Gastroesophageal sphincter (tissue), 4 donors: ENCODE measurements at places on chromosomes 13 and 19.

GRCh38 chr19:5339198-5339949 lies 1.2 kb downstream of the PTPRS start:
- ATAC-seq = no peak

DNA sequence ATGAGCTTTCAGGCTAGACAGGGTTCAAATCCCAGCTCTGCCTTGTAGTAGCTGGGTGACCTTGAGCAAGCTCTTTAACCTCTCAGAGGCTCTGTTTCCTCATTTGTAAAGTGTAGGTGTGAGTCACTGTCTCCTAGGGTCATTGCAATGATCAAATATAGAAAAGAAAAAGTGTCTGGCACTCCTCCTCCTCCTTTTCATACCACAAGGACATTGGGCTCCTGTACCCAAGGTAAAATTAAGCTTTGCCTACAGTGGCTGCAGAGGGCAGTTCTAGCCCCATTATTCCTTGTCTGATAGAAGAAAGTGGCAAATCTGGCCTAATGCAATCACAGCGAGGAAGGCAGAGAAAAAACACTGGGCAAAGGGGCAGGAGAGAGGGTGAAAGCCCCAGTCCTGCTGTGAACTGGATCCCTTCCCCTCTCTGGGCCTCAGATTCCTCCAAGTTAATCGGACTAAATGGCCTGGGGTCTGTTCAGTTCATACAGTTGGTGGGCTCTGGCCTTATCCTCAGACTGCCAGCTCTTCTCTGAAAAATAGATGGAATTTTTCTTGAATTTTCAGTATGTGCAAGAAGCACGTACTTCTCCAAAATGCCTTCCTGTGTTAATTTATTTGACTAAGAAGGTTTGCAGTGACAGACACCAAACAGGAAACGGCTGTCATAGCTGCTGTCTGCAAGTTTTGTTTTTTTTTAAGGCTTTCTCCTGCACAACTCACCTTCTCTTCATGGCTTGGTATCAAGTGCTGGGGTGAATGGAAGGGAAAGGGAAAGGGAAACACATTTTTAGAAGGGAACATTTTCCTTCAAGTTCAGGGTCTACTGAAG lies 35.3 kb downstream of the RGCC start:
- no peak for ATAC-seq

DNA sequence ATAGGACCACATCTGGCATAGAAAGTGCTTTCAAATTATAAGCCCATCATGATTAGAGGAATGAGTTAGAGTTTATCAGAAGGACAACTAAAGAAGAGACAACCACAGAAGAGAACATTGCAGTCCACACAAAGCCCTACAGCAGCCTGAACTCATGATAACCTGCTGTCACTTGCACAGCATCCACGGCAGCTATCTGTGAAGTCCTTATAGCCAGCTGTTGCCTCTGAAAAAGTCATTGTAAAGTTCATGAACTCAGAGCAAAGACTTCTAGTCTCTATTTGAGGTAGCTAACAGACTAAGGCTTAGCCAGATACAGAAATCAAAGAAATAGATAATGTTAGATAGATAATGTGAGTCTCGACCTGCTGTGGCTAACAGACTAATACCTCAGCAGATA lies 450.0 kb downstream of the KLF5 start:
- no peak for ATAC-seq

GRCh38 chr13:96238241-96238640 lies 148.3 kb downstream of the HS6ST3 start:
- ATAC-seq = no peak

- no peak for ATAC-seq
These were observed 47.5 kb downstream of the ATP11A start for GRCh38 chr13:112737294-112737693.

- no peak for ATAC-seq
These were observed 927 bp upstream of the SDHAF1 start for GRCh38 chr19:35993923-35994598.

DNA sequence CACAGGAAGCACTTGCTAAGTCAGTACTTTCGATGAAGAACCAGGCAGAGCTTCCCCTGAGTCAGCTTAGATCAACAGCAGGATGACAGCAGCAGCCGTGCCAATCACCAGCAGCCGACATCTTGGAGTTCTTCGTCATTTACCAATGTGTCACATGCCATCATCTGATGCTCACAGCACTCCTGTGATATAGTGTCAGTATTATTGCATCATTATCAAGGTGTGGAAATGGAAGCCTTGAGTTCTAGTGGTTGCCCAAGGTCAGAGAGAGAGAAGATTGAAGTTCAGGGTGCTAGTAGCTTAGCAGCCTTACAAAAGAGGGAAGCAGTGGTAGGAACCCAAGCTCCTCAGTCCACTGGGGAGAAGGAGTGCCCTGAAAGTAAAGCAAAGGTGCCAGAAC lies 331.5 kb downstream of the ZNF536 start:
- ATAC-seq = no peak

- ATAC-seq = no peak
These were observed 19.7 kb upstream of the CPB2 start for GRCh38 chr13:46124531-46124966.

GRCh38 chr13:95647321-95647720 lies 2.8 kb upstream of the DZIP1 start:
- no peak for ATAC-seq

DNA sequence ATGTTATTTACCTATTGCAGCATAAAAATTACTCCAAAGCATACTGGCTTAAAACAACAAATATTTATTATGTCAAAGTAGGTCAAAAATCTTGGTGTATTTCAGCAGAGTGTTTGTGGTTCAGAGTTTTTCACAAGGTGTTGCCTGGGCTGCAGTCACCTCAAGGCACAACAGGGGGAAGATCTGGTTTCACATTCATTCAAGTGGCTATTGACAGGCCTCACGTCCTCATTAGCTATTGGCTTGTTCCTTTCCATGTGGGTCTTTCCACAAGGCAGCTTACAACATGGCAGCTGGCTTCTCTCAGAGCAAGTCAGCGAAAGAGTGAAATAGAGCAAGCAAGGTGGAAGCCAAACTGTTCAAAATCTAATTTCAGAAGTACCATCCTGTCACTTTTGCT lies 602.9 kb downstream of the OLFM4 start:
- ATAC-seq = no peak

- ATAC-seq = no peak
These were observed 1.1 kb downstream of the TPT1 start for GRCh38 chr13:45339867-45340266.

- ATAC-seq = peak; percentile 76
These were observed 6.4 kb downstream of the C19orf47 start for GRCh38 chr19:40341601-40342482.

- no peak for ATAC-seq
These were observed 17.5 kb downstream of the MCF2L start for GRCh38 chr13:112986470-112986869.

GRCh38 chr19:45404557-45405434 lies at the start of gene PPP1R13L:
PPP1R13L (minus strand) TSS chr19:45405069; CDS start chr19:45398318, 6,751 bp downstream.
- ATAC-seq = peak; percentile 55

- no peak for ATAC-seq
These were observed 5.0 kb upstream of the JUNB start for GRCh38 chr19:12786141-12786870.

GRCh38 chr13:56864451-56864850 lies 276.3 kb upstream of the PRR20A start:
- no peak for ATAC-seq

- ATAC-seq = no peak
These were observed 7.8 kb upstream of the LYPD5 start for GRCh38 chr19:43809762-43810696.

DNA sequence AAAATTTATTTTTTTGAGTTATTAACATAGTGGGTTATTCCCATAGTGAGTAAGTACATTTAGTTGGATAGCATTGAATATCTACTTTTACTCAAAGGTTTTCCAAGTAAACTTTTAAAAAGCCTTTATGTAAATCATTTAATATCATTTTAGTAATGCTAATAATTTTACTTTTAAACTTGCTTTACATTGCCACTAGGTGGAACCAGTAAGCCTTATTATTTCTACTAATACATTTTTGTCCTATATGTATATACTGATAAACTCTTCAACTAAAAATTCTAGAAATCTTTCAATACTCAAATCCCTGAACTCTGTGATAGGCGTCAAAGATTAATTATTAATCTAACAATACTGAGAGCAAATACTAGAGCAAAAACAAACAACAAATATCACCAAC lies 1709.2 kb upstream of the PCDH20 start:
- no peak for ATAC-seq

DNA sequence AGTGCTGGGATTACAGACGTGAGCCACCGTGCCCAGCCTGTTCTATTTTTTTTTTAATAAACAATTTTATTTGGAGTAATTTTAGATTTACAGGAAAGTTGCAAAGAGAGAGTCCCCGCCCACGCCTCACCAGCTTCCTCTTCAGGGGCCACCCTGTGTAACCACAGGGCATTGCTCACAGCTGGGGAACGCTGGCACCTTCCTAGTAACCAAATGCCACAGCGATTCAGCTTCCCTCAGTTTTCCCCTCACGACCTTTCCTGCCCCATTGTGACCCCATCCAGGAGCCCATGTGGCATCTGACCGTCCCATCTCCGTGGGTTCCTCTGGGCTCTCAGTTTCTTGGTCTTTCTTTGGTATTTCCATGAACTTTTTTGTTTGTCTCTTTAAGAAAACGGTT lies 83.9 kb downstream of the GNG7 start:
- ATAC-seq = peak; percentile 61

GRCh38 chr13:72754111-72754510 lies 26.4 kb downstream of the BORA start:
- no peak for ATAC-seq

- no peak for ATAC-seq
These were observed 504 bp upstream of the VWA8 start for GRCh38 chr13:41961466-41961760.

DNA sequence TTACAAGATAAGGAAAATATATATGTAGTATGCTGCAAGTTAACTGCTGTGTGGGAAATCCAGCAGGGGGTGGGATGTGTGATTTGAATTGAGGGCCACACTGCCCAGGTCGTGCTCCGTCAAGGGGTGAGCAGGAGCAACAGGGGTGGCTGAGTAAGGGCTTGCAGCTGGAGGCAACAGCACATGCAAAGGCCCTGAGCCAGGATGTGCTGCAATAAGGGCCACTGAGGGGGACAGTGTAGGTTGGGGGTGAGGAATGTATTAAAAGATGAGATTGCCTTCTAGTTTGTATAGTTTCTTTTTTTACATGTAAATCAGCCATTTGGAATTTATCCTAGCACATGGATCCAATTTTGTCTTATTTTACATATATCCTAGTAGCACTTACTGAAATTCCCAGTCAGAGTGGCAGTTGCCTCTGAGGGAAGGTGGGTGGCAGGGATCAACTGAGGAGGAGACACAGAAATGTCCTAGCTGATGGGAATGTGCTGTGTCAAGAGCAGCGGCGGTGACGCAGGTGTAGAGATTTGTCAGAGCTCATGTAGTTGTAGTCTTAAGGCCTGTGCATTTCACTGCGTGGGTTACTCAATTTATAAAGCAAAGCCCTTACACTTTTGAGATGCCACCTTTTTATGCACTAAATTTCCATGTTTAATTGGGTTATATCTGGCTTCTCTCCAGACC lies 5.4 kb upstream of the RBM42 start:
- ATAC-seq = no peak

- ATAC-seq = no peak
These were observed 207.8 kb downstream of the RFC3 start for GRCh38 chr13:34025746-34026145.

GRCh38 chr19:6947745-6948144 lies 60.4 kb downstream of the ADGRE1 start:
- ATAC-seq = no peak

DNA sequence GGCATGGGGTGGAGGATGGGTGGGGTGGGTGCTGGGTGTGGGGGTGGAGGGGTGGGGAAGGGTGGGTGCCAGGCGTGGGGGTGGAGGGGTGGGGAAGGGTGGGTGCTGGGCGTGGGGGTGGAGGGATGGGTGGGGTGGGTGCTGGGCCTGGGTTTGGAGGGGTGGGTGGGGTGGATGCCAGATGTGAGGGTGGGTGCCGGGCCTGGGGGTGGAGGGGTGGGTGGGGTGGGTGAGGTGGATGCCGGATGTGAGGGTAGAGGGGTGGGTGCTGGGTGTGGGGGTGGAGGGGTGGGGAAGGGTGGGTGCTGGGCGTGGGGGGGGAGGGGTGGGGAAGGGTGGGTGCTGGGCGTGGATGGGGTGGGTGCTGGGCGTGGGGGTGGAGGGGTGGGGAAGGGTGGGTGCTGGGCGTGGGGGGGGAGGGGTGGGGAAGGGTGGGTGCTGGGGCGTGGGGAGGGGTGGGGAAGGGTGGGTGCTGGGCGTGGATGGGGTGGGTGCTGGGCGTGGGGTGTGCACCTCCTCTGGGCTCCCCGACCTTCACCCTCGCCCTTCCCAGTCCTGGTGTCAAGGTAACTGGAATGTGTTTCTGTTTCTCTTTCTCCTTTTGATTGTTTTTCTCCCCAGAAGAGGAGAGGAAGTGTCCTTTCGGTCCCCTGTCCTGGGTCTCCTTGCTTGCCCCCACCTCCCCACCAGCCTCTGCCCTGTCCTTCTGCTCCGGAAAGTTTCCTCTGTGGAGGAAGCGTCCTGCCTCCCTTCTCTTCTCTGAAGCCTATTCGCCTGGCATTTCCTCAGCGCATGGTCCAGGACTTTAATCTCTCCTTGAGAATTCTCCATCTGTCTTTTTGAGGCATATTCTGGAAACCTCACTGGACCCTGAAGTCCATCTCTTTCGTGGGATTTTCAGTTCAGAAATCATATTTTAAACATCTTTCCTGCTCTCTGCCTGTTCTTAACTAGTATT lies 22.9 kb upstream of the CFAP97D2 start:
- no peak for ATAC-seq

DNA sequence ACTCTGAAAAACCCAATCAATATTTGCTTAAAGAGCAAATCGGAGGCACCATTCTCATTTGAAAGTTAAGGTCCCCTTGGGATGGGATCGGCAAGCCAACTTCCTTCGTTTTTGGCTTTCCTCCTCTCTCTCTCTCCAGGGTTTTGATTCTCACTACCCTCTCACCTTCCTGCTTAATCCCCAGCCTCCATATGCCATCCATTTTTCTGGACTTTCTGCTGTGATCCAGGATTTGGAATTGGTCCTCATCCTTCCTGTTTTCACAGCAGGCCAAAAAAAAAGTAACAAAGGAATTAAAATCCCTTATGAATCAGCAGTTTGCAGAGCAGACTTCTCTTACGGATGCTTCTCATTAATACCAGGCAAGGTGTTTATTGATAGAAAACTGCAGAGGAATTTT lies 283.1 kb upstream of the TMTC4 start:
- no peak for ATAC-seq

- no peak for ATAC-seq
These were observed 55.6 kb downstream of the SPACA7 start for GRCh38 chr13:112431734-112432133.

GRCh38 chr13:100980171-100980570 lies 305.6 kb upstream of the TMTC4 start:
- ATAC-seq = no peak

- no peak for ATAC-seq
These were observed 297.5 kb downstream of the MYO16 start for GRCh38 chr13:108926862-108927261.

- ATAC-seq = no peak
These were observed 648.2 kb upstream of the PCDH9 start for GRCh38 chr13:67878376-67878775.

GRCh38 chr13:93231867-93232266 lies 5.3 kb downstream of the GPC6 start:
- no peak for ATAC-seq

DNA sequence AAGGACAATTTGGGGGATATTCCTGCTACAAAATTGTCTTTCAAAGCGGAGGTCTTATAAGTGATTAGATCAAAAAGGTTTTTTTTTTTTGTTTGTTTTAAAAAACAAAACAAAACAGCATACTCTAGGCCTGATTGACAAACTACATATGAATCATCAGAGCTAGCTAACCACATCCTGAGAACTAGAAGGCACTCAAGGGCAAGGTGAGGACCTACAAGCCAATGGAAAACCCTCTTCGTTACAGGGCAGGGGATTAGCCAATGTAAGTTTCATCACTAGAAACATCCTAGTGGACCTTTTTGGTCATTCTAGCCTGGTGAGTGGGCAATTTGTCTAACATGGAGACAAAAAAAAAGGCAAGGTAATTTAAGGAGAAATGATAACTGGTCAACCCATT lies 428.6 kb downstream of the RFC3 start:
- no peak for ATAC-seq
